Astrocyte of the spinal cord (primary cell): ENCODE measurements at places on chromosomes 2 and 18.

DNA sequence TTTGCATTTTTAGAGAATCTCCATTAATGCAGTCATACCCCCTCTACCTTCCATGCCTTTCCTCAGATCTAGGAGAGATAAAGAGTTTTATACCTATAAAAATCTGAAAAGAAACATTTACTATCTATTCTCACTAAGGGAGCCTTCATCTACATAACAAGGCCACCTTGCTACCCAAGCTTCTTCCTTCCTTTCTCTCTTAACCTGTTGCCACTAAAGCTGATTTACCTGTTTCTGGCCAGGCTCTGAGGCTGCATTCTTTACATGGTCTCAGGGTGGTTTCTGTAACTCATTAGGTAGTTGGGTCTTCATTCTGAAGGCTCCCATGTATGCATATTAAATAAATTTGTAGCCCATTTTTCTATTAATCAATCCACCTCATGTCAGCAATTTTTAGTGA, 391.6 kb downstream of the DLGAP1 start:
- no peak for DNase-seq

DNA sequence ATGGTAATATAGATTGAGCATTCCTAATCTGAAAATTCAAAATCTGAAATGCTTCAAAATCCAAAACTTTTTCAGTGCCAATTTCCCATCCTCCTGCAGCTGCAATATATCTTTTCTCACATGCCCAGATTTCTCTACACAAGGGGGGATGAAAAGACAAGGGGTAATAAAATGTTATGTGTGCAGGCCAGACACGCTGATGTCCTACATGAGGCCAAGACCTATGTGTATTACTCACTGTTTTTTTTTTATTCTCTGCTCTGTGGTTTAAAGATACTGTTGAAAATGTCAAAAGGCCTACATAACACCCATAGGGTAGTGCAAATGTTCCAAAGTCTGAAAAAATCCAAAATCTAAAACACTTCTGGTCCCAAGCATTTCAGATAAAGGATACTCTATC, 41.2 kb upstream of the CWC22 start:
- DNase-seq = peak; percentile 49

DNA sequence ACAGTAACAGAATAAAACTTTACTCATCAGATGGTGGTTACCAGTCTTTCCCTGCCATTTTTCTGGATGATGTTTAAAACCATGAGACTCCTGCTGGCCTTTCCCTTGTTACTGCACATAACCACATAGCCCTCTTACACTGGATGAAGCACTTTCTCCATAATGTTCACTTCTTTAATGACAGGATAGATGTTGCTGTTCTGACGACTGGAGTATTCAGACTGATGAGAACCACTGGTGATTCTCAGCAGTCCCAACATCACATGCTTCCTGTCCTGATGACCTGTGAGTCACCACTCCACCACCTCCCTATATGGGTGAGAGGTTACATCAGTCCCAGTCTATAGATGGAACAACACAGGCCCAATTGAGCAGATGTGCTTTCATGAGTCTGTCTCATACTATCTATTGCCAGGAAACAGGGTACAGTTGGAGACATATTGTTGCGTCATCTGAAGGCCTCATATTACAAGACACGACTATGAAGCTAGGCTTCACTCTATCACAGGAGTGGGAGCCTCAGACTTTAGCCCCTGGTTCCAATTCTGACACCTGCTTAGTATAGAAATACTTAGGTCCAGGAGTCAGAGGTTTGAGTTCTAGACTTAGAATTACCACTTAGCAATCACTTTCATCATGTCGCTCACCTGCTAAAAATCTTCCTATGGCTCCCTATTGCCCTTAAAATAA, 145.7 kb upstream of the KLF7 start:
- DNase-seq = peak; percentile 95

DNA sequence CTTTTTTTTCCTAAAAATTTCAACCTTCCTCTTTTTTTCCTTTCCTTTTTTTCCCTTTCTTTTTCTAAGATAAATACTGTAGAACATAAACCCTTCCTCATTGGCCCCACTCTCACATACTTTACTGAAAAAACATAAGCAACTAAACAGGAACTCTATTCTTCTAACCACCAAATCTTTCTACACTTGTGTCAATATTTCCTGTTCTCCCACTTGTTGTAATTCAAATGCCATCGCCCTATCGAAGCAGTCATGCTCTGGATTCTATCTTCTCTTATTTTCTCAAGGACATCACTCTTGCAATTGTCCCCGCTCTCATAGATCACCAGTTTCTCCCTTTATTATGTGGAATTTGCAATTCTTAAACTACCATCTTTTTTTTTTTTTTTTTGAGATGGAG, 20.2 kb upstream of the SSB start:
- no peak for DNase-seq

GRCh38 chr18:26854292-26854881, 11.1 kb downstream of the AQP4 start:
- DNase-seq = no peak

- DNase-seq = no peak
Measured at GRCh38 chr2:235115521-235115920, 163.7 kb downstream of the SH3BP4 start.

DNA sequence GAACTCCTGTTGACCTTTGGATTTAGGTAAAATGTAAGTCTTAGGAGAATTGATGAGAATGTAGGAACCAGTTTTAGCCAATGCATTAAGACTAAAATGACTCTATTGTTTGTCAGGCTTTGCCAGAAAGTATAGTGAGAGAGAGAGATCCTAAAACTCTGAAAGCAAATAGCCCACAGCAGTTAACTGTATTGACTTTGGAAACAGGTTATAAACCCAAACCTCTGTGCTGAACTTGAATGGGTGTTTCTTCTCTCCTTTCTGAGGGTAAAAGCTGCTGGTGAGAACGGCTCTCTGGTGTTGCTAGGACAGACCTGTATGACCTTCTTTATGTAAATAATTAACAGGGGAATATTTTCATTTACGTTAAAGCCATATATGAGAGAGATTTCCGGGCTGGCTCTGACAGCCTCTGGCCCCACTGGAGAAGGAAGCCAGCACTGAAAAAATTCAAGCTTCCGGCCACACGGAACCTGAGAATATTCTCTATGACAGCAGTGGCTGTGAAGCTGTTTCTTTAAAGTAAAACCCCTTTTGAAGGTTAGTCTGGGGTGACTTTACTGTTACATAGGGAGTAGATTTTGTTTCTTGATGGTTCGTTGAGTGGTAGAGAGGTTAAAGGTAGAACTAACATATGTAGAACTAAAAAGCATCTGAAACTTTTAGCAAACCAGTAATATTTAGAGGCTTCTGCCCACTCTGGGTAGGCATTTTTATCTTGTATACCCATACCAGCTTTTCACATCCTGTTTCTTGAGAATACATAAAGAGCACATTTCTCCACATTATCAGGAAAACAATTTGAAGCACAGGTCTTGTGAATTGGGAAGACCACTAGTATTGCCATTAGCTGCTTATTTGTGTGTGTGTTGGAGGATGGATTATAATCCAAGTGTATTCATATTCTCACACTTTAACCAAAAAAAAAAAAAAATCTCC, 123.8 kb downstream of the SPTBN1 start:
- no peak for DNase-seq

DNA sequence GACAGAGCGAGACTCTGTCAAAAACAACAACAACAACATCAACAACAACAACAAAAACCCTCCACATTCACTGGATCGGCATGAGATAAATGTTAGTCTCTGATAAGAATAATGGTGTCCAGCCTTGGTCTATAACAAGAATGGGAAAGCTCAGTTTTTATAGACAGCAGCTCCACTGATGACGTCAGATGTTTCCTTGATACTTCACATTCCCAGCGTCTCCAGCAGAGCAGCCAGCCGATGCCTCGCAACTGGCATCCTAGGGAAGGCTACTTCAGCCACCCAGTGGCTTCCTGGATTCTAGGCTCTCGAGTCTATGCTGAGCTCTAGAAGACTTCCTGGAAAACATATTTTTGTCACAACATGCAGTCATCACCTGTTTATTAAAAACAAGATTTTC, 271.4 kb upstream of the SMIM21 start:
- no peak for DNase-seq

GRCh38 chr18:27599202-27599829, 414.2 kb upstream of the CHST9 start:
- DNase-seq = peak; percentile 41
